ENCODE measurements at places on chromosomes 1 and 21. TPM values are rescaled to one million over a fixed set of nuclear protein-coding genes. Genes with fewer than 3 reads are reported as not detected.

The KPRP gene
- not detected for total RNA-seq

GRCh38 chr1:51535006-51535592 lies 16.0 kb upstream of the EPS15 start:
- no peak for DNase-seq

The TBX19 gene
- total RNA-seq = 0.29 TPM

GRCh38 chr1:15303935-15304334 lies 56.9 kb downstream of the FHAD1 start:
- no peak for DNase-seq

DNA sequence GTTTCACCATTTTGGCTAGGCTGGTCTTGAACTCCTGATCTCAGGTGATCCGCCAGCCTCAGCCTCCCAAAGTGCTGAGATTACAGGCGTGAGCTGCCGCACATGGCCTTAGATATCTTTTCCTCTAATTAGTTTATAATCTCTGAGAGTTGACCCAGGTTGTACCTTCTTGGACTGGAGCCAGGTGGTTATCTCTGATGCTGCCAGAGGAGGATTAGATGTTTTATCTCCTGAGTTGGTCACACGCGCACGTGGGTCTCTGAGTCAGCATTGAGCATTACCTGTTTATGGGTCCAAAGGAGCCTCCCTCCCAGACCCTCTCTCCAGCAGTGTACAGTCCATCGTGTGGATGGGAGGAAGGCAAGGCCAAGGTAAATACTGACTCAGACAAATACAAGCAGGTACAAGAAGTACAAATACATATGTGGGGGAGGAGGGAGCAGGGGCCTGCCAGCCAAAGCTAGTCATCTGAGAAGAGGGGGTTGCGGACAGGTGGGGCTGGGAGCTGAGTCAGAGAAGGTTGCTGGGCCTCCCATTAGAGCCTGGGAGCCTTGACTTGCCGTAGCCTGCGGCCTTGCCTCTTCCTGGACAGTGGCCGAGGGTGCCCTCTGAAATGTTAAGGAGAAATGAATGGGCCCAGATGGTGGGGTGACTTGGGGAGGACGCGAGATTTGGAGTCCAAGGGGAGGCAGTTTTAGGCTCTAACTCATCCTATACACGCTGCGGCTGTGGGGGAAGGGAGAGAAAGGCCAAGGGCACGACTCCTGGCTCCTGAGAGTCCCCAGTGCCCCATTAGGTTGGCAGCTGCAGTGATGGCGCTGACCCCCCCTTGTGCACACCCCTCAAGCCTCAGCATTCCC lies 13.1 kb downstream of the IL6R start:
- DNase-seq = peak; percentile 71

GRCh38 chr1:244311784-244312532 lies 139.8 kb downstream of the ADSS2 start:
- no peak for DNase-seq

The COL9A2 gene
- total RNA-seq = 6.7 TPM

GRCh38 chr1:24903011-24903461 lies 27.0 kb downstream of the RUNX3 start:
- no peak for DNase-seq

The KRTAP13-2 gene
- total RNA-seq = not detected

GRCh38 chr1:211329764-211330201 lies 3.1 kb downstream of the TRAF5 start:
- no peak for DNase-seq

The CHIT1 gene
- not detected for total RNA-seq

DNA sequence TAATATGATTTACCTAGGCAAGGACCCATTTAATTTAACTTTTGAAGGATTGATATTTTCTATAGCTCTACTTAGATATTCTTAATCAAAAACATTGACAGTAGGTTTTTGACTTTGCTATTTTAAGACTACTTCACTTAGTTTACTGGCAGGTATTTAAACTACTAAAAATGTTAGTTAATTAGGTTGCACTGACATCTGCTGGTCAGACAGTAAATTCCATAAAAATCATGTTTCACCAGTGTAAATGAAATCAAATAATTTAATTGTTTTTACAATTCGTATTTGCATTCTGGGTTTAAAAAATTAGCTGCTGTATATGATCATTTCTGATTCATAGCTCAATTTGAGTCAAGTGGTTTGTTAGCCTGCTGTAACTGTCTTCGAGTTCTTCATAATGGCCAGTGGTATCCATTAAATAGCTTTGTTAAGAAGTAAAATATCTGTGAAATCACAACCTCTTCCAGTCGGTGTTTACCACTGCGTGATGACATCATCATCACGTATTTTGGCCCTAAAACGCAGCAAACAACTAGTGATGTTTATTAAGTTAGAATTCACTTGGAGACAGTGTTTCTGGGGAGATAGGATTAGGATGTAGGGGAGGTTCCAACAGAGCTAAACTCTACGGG lies 26.2 kb downstream of the EXTL2 start:
- DNase-seq = no peak

DNA sequence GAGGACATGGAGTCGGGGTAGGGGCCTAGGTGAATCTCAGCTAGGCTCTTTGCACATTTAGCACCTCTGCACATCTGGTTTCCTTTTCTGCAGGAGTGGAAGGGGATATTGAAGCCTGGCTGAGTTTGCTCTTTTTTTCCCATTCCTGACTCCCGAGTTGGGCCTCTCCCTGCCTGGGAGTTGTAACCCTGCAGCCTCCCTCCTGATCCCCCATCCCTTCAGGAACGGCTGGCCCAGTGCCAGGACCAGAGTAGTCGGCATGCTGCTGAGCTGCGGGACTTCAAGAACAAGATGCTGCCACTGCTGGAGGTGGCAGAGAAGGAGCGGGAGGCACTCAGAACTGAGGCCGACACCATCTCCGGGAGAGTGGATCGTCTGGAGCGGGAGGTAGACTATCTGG lies 836 bp downstream of the OLFML3 start:
- DNase-seq = no peak

The S100A1 gene
- total RNA-seq = 16.5 TPM

DNA sequence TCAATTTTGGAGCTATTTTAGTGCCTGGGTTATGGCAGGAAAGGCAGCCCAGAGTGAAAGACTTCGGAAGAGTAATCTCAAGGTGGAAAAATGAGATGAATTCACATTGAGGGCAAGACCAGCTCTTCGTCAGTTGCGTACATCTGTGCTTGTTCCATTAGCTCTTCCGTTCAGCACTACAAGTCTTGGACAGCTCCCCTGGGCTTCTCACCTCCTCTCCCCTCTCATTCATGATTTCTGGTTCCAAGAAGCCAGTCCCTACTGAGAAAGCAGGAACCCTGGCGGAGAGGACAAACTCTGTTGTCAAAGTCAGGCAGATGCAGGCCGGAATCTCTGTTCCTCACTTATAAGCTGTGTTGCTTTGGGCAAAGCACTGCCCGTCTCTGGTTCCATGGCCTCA lies 76.5 kb downstream of the ACTL8 start:
- no peak for DNase-seq

- DNase-seq = no peak
Observed at GRCh38 chr1:24890887-24891286, 39.2 kb downstream of the RUNX3 start.

DNA sequence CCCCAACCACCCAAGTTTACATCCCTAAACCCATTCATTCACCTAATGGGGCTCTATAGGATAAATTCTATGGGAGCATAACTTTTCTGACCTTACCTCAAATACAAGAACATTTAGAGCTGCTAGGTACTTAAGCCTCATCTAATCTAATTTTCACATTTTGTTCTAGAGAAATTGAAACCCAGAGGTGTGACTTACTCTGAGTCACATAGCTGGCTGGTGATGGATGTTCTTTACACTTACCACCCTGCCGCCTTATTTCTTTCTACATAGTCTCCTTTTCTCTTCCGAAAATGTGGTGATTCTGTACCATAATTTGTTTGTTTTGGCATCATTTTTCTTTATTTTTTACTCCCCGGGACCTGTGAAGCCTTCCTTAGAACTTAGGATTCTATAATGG lies 20.3 kb downstream of the TIPRL start:
- DNase-seq = no peak

The SLAMF6 gene
- total RNA-seq = not detected

The RALGPS2 gene
- 15.0 TPM for total RNA-seq

- no peak for DNase-seq
Observed at GRCh38 chr1:22578732-22579361, 15.6 kb downstream of the EPHA8 start.

The S100A7 gene
- not detected for total RNA-seq

GRCh38 chr1:147509786-147510395 lies 31.4 kb upstream of the BCL9 start:
- DNase-seq = no peak

DNA sequence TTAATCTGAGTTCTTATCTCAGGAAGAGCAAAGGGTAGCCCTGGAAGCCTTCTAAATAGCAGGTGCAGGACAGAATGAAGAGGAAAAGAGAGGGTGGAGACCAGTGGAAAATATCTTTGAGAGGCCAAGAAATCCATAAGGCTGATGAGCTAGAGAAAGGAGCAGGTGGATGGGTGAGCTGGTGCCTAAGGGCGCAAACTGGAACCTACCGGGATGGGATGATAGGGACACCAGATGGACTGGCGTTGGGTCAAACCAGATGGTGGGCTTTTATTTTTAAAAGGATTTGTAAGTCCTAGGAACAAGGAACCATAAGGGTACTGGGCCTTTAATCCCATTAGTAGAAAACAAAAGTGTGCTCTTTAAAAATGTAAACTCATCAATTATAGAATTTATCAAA lies 59.7 kb downstream of the RGL1 start:
- DNase-seq = no peak

GRCh38 chr1:236472850-236473788 lies 50.7 kb upstream of the LGALS8 start:
- no peak for DNase-seq

- DNase-seq = no peak
Observed at GRCh38 chr1:60423146-60423780, 349.7 kb upstream of the C1orf87 start.

The SELENON gene
- 31.2 TPM for total RNA-seq
